Effector memory CD4-positive, alpha-beta T cell (primary cell): ENCODE measurements at places on chromosomes 5 and 9.

DNA sequence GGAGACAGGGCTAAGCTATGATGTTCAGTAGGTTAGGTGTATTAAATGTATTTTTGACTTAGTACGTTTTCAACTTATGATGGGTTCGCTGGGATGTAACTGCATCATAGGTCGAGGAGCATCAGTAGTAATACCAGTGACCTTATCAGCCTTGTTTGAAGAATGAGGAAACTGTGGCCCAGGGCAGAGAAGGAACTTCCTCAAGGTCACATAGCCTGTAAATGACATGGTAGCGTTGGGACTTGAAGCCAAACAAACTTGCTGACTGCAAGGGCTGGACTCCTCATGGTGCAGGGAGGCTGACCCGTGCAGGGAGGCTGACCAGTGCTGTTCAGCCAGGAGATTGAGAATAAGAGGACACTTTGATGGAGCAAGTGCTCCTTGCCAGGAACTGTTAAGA lies 21.3 kb upstream of the PTPN3 start:
- DNase-seq = no peak

DNA sequence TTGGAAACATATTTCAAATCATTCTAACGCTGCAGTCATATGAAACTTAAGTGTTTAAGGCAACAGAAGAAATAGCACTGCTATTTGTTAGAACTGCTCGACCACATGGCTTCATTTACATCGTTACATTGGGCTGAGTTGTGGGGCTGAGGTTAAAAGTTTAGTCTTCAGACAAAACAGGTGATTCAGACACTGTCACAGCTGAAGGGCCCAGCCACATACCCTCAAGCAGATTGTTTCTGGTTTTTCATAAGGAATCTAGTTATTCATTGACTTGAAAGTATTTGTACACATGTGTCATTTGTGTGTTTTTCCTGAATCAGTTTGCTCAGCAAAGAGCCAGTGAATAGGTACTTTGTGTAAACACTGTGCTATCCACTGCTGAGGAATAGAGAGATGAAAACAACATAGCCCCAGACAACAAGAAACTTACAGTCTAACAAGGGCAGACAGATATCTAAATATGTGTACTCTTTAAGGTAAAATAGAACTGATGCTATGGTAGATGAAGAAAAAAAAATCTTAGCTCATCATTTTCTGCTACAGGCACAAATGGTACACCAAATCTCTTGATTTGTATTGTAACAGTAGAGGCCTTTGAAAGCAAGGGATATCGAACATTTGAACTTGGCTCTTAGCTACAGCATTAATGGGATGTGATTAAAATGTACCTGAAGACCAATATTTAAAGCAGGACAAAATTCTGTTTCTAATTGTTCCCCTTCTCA lies 357.6 kb upstream of the RPS23 start:
- no peak for DNase-seq

DNA sequence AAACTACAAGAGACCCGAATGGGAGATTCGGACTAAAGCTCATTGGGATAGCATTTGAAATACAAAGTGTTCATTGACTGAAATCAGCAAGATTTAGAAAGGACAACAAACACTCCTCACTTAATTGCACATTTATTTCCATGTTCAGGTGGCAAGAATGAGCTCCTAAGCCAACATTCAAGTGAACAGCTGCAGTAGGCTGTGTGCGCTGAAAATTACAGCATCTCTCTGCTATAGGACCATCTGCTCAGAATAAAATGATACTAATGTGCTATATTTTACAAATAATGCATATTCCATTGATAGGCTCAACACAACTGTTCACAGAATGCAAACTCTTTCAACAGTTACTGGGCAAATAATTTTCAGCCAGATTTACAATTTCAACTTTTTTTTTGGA lies 61.8 kb downstream of the ELAVL2 start:
- DNase-seq = no peak

- no peak for DNase-seq
Observed at GRCh38 chr5:15085671-15086070, 214.1 kb upstream of the ANKH start.

DNA sequence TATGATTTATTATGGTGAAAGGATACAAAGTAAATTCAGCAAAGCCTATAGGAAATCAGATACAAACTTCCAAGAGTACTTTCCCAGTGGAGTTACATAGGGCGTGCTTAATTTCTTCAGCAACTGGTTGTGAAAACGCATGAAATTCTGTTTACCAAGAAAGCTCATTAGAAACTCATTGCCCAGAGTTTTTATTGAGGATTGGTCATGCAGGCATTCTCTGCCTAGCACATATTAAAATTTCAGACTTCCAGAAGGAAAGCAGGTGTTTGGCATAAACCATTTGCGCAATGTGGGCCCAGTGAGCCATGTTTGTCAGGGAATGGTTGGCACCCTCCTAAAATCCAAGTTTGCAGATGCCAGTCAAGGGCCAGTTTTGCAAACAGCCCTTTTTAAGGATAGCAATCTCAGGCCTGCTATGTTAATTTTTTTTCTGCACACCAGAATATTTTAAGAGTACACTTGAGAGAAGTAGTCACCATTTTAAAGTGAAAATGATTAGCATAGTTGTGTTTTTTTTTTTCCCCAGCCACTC lies 311.1 kb upstream of the CHD1 start:
- no peak for DNase-seq

DNA sequence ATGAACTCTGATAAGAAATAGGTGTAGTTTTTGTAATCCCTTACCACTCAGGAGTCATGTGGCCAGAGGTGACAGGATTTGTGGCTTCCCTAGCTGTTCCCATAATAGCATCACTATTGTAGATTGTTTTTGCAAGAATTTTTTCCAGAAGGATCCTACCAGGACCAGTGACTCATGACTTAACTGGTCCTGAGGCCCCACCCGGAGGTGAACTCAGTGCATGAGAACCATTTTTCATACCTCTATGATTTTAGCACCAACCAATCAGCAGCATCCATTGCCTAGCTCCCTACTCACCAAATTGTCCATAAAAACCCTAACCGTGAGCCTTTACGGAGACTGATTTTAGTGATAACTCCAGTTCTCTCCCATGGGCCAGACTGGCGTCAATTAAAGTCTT lies 484.8 kb downstream of the PSAT1 start:
- DNase-seq = no peak

GRCh38 chr9:125649315-125649714 lies 57.7 kb downstream of the MAPKAP1 start:
- DNase-seq = no peak

GRCh38 chr9:125807079-125807478 lies 59.9 kb downstream of the PBX3 start:
- DNase-seq = no peak

GRCh38 chr9:96232539-96233241 lies 69.3 kb downstream of the HSD17B3 start:
- no peak for DNase-seq
